DMS 273 treated with DMSO at 0.1 percent for 48 hours (cell line): ENCODE measurements at places on chromosomes 2 and 18.

DNA sequence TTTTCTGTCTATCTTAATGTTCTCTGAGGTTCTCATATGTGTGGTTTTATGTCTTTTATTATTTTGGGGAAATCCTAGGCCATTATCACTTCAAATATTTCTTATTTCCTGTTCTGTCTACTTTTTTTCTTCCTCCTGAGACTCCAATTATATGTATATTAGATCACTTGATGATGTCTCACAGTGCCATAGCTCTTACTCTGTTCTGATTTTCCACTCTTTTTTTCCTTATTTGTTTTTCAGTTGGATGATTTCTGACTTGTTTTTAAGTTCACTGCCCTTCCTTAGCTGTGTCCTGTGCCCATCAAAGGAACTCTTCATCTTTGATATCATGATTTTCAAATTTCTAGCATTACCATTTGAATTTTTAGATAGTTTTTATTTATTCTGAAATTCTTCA, 24.1 kb downstream of the FAM228B start:
- DNase-seq: no peak

- no peak for DNase-seq
Observed at GRCh38 chr2:54722641-54723040, 821 bp upstream of the EML6 start.

- DNase-seq: no peak
Observed at GRCh38 chr2:101983486-101983885, 8.3 kb upstream of the IL1R2 start.

- no peak for DNase-seq
Observed at GRCh38 chr2:170881840-170882239, 47.2 kb upstream of the GORASP2 start.

DNA sequence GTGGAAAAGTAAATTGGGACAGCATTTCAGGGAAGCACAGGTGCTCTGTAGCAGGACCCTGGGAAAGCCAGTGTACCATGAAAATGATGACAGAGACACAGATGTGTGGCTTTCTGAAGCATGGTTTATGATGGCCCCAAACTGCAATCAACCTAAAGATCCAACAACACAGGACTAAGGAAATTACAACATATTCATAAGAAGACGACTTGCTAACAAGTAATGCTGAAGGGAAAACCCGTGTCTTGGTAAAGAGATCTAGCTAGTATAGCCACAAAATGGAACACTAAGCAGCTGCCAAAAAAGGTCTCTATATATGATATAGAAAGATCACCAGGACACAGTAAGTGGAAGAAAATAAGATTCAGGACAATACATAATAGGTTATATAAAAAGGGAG, 53.2 kb downstream of the UXS1 start:
- DNase-seq: no peak

DNA sequence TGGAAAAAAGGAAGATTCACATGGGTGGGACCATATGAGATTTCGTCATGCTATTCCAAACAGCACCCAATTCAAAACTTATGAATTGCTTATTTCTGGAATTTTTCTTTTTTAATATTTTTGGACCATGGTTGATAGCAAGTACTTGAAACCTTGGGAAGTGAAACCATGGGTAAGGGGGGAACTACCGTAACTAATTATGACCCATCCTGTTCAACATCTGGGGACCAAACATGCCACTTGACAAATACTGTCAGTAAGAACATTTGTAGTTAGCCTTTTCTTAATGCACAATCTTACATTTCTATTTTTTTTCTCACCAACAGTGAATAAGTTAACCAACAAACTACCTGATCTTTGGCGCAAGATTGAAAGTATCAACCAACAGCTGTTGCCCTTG, 105.7 kb upstream of the TTC39C start:
- DNase-seq: no peak

DNA sequence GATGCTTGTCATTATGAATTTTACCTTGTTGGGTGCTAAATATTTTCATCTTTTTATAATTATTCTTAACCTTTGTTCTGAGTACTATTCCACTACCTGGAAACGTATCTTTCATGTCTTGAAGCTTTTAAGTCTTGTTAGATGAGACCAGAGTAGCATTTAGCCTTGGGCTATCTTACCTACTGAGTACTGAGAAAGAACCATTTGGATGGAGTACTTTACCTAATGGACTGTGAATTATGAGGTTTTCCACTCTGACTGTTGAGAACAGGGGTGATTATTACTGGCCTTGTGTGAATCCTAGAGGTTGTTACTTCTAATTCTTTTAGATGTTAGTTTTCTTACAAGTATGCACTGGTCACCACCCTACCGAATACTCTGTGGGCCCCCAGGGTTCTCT, 63.5 kb downstream of the CCDC102B start:
- no peak for DNase-seq

DNA sequence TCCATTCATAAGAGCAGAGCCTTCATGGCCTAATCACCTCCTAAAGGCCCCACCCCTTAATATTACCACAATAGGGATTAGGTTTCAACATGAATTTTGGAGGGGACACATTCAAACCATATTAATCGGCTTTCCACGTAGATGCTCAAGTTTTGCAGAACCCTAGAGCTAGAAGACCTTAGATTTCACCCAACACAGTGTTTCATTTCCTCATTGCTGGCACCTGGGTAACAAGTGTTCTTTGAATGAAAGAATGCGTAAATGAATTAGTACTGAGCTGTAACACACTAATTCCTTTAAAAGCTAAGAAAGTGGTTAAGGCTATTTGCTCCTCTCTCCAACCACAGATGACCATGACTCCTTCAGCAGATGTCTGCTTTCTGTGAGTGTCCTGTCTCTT, 252.5 kb downstream of the SMAD2 start:
- DNase-seq: no peak

DNA sequence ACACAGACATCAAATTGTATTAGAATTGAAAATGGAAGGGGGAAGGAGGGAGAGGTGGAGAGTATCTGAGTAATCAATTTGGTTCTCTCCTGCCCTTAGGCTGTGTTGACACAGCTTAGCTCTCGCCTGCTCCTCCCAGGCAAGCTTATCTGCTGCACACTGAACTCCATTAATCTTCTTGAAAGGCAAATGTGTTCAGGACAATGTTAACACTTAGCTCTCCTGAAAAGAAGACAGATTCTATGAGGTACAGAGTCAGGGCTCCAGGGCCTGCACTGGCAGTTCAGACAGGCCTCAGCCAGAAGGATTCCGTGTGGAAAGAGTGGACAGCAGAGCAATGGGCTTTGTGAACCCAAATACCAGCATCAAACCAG, 430.0 kb upstream of the TNP1 start:
- no peak for DNase-seq

GRCh38 chr2:63422556-63422955, 165.7 kb downstream of the WDPCP start:
- no peak for DNase-seq

- no peak for DNase-seq
Observed at GRCh38 chr2:98800330-98801064, 69.6 kb upstream of the MGAT4A start.

DNA sequence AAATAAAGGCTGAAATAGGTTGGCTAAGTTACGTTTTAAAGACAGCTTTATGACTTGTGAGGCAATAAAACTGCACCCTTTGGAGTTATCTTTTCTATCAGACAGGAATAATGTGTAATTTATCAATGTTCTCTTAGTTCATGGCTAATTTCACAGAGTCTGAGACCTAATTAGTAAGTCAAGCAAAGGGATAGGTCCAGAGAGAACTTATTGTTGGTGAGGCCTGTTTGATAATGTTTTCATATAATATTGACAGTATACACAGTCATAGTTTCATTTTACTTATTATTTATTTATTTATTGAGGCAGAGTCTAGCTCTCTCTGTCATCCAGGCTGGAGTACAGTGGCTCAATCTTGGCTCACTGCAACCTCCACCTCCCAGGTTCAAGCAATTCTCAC, 1.9 kb upstream of the IL36RN start:
- DNase-seq: no peak

GRCh38 chr2:86673986-86674670, 46.0 kb upstream of the RMND5A start:
- no peak for DNase-seq

GRCh38 chr18:62448426-62448825, 74.4 kb upstream of the ZCCHC2 start:
- no peak for DNase-seq
